ENCODE measurements at places on chromosomes 6 and 20. TPM values are rescaled to one million over a fixed set of nuclear protein-coding genes. Genes with fewer than 3 reads are reported as not detected.

DNA sequence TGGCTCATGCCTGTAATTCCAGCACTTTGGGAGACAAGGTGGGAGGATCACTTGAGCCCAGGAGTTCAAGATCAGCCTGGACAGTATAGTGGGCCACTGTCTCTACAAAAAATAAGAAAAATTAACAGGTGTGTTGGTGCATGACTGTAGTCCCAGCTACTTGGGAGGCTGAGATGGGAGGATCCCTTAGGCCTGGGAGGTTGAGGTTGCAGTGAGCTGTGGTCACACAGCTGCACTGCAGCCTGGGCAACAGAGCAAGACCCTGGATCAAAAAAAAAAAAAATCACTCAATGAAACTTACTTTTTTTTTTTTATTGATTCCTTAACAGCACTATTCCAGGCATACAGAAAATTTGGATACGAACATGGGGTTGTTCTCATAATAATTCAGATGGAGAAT lies 14.0 kb downstream of the CDKAL1 start:
- no peaks in the 10 kb centered on the region for H3K27me3 ChIP-seq
- DNase-seq = no peak

DNA sequence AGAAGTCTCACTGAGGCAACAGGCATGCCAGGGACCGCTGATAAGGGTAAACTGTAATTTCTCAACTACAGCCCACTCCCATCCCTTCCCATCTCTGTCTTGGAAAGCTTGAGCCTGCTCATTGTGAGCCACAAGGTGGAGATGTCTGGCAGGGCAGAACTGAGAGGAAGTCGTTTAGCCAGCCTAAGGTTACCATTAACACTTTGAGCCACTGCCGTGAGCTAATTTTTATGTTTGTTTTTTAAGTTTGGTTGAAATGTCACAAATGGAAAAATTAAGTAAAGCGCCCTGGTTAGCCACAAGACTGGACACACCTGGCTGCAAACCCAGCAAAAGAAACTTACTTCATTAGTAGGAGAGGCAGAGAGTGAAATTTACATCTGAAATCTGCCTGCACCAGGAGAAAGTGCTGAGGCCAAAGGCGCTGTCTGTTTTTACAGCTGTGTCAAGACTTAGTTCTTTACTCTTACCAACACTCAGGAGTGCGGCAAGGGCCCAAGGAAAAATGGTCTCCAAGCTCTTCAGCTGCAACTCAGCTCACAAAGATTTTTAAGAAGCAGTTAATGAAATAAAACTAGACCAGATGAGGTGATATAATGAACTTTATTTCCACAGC lies 50.0 kb upstream of the FAM83C start:
- DNase-seq = no peak
- H3K36me3 ChIP-seq = no peaks in the 10 kb centered on the region
- no peak overlapping the region for H3K27ac ChIP-seq
- H3K4me1 ChIP-seq = no peaks in the 10 kb centered on the region

GRCh38 chr6:150038202-150039062 lies 13.1 kb upstream of the RAET1L start:
- H3K4me3 ChIP-seq = peak overlapping the region; percentile 2
- peaks cover 52% of the 10 kb centered on the region for H3K27me3 ChIP-seq
- H3K27ac ChIP-seq = no peak overlapping the region
- peaks cover 7% of the 10 kb centered on the region for H3K4me1 ChIP-seq

DNA sequence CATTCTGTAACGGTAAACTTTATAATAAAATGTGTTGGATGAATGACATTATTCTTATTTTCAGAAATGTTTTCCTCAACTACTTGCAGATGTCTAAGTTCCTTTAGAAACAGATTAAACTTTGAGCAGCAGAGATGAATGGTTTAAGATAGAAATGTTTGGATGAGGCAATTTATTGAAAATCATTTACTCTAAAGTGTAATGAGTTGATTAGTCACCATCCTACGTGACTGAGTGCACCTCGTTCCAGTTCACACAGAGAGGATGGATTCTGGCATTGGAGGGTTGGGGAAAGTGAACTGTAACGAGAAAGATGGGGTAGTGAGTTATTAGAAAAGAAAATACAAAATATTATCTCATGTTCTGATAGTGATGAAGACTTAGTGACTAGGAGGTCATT lies 28.7 kb downstream of the SMPDL3A start:
- no peak overlapping the region for H3K27ac ChIP-seq
- no peaks in the 10 kb centered on the region for H3K4me1 ChIP-seq
- no peaks in the 10 kb centered on the region for H3K27me3 ChIP-seq
- no peaks in the 10 kb centered on the region for H3K36me3 ChIP-seq
- H3K4me3 ChIP-seq = no peak overlapping the region
- no peak for DNase-seq

- no peak for DNase-seq
- no peaks in the 10 kb centered on the region for H3K4me1 ChIP-seq
- no peak overlapping the region for H3K27ac ChIP-seq
- H3K4me3 ChIP-seq = no peak overlapping the region
These were observed 216.9 kb upstream of the LRFN2 start for GRCh38 chr6:40803897-40804702.

- no peaks in the 10 kb centered on the region for H3K36me3 ChIP-seq
- no peaks in the 10 kb centered on the region for H3K4me1 ChIP-seq
- H3K4me3 ChIP-seq = no peak overlapping the region
These were observed 36.3 kb downstream of the AHI1 start for GRCh38 chr6:135461208-135461607.

- no peaks in the 10 kb centered on the region for H3K4me1 ChIP-seq
- no peak for DNase-seq
- H3K4me3 ChIP-seq = no peak overlapping the region
- H3K27me3 ChIP-seq = no peaks in the 10 kb centered on the region
These were observed 175.1 kb downstream of the JARID2 start for GRCh38 chr6:15420959-15421438.

- H3K36me3 ChIP-seq = no peaks in the 10 kb centered on the region
- no peak for DNase-seq
- H3K27me3 ChIP-seq = no peaks in the 10 kb centered on the region
- H3K27ac ChIP-seq = no peak overlapping the region
- H3K4me1 ChIP-seq = no peaks in the 10 kb centered on the region
These were observed 152.1 kb upstream of the SMLR1 start for GRCh38 chr6:130675072-130675471.

GRCh38 chr6:12842114-12842513 lies 125.5 kb downstream of the PHACTR1 start:
- H3K27ac ChIP-seq = no peak overlapping the region
- no peaks in the 10 kb centered on the region for H3K36me3 ChIP-seq
- H3K27me3 ChIP-seq = no peaks in the 10 kb centered on the region
- no peak overlapping the region for H3K4me3 ChIP-seq
- no peaks in the 10 kb centered on the region for H3K4me1 ChIP-seq

GRCh38 chr6:167146977-167147376 lies 10.8 kb downstream of the GPR31 start:
- no peak for DNase-seq
- no peak overlapping the region for H3K4me3 ChIP-seq
- H3K36me3 ChIP-seq = no peaks in the 10 kb centered on the region
- H3K4me1 ChIP-seq = no peaks in the 10 kb centered on the region
- H3K27ac ChIP-seq = no peak overlapping the region

CLVS2 gene
- 0.19 TPM for total RNA-seq

CTCFL gene
- 0.47 TPM for total RNA-seq

METTL24 gene
- total RNA-seq = 0.54 TPM

FLRT3 gene
- 4.6 TPM for total RNA-seq

LTV1 gene
- 17.4 TPM for total RNA-seq

TP53TG5 gene
- 1.0 TPM for total RNA-seq

CALHM5 gene
- total RNA-seq = 0.37 TPM

Measured in colonic mucosa (tissue), 4 donors.